ENCODE measurements at places on chromosomes 1 and 21.
A peak's percentile ranks its signal among the peaks of the same experiment; 100 is the strongest.

DNA sequence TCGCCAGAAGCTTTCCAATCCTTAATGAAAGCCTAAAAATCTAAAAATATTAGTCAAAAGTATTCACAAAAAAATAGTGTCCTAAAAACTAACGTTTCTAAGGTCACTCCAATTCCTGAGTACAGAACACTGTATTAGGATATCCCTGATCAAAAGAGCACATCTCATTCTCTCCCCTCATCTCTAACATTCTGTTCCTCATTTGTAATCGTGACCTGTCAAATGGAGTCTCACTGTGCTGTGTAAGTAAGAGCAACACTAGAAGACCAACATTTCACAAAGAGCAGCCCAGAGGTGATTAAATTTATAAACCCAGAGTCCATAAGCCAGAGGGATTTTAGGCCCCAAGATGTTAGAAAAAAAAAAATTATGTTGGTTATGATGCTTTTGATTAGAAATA is 26.3 kb downstream of the RGS2 start:
- no peak for DNase-seq

GRCh38 chr1:109504974-109505373 is 4.6 kb downstream of the AMIGO1 start:
- DNase-seq = no peak

GRCh38 chr1:118254491-118255425 is 69.7 kb upstream of the SPAG17 start:
- no peak for DNase-seq

- no peak for DNase-seq
Measured at GRCh38 chr1:183859831-183860230, 54.9 kb downstream of the RGL1 start.

- no peak for DNase-seq
Measured at GRCh38 chr1:184183919-184184318, 132.4 kb downstream of the TSEN15 start.

DNA sequence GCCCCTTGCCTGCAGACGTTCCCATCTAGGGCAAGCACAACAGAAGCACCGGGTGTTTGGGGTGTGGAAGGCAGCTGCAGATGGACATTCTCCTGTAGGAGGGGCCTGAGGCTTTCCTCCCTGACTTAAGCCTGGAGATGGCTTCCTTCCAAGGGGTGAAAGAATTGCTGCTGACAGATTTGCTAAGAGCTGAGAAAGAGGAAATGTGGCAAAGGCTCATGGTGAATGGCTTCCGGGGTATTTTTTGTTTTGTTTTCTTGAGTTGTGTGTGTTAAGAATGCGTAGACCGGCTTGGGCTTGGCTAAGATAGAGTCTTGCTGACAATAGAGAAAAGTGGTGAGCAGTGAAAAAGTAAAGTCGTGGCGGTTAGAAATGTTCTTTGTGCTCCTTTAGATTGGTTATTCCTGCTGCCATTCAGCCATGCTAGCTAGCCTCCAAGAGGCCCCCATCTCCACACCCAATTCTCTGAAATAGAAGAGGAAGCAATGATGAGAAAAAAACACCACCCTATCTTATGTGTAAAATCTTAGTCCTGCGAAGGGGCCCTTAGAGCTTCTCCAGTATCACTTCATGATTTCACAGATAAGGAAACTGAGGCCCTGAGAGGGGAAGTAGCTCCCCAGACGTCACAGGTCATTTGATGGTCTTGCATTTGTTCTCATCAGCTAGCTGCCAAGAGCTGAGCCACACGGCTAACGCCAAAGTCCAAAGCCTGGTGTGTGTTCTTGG is 36.9 kb downstream of the EIF2D start:
- DNase-seq = peak; percentile 53

GRCh38 chr1:227728059-227728891 is 6.8 kb downstream of the JMJD4 start:
- DNase-seq = peak; percentile 89

GRCh38 chr1:100387657-100388350 is 35.5 kb downstream of the CDC14A start:
- no peak for DNase-seq

GRCh38 chr1:225578251-225578977 is 74.5 kb downstream of the ENAH start:
- no peak for DNase-seq

- DNase-seq = no peak
Measured at GRCh38 chr1:164712131-164713036, 153.4 kb downstream of the PBX1 start.

- DNase-seq = no peak
Measured at GRCh38 chr1:169024800-169025271, 81.7 kb upstream of the ATP1B1 start.

DNA sequence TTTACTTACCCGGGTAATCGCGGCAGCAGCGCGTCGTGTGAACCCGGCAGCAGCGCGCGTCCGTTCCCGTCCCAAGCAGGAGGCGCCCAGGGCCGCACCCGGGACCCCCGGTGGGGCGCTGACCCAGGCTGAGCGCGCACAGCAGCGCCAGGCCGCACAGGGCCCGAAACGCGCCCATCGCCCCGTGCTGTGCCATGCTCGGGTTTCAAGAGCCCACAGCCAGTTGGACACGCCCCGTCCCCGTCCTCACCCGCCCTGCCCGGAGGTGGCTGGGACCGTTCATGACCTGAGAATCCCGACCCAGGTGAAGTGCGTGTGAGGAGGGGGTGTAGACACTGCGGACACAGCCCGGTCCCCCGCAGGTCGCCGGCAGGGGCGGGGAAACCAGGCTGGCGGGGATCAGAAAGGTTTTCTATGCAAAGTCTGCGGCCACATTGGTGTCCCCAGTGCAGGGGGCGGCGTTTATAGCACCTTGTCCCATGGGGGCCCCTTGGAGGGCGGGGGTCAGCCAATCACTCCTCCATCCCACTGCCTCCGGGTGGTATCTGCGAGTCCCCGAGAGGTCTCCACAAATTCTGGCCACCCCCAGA is at the start of gene TNFRSF18:
Gene TNFRSF18 (minus strand): TSS at position 217 of the 590 bp plus-strand sequence. CDS start 21 bp downstream, at position 196.
- peak; percentile 75 for DNase-seq

DNA sequence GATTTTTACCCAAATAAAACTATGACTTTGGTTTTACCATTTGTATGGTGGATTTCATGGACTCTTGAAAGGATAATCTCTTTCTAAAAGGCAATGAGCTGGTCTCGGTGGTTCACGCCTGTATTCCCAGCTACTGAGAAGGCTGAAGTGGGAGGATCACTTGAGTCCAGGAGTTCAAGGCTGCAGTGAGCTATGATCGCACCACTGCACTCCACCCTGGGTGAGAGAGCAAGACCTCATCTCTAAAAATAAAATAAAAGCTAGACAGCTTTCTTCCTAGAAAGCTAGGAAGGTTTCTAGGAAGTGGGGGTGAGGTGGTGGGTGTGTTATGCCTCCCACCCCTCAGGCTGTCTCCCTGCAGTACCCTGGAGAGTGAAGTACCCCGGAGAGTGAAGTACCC is 54.0 kb upstream of the L1TD1 start:
- DNase-seq = no peak

DNA sequence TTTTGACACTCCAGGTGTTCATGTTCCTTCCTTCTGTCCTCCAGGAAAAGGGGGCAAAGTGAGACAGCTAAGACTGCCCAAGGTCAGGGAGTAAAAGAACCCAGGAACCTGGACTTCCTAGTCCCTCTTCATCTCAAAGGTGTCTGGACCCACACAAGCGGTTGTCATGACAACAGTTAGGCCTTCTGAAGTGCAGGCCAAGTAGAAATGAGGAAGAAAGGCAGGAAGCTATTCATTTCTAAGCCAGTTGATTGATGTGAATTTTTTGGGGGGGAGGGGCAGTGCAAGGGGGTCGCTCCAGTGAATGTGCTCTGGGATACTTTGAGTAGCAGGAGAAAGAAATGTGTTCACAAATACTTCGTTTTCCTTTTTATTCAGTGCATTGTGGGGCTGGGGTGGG is 114.3 kb downstream of the NAV1 start:
- DNase-seq = no peak

- DNase-seq = no peak
Measured at GRCh38 chr1:48217856-48218255, 4.7 kb upstream of the SLC5A9 start.

DNA sequence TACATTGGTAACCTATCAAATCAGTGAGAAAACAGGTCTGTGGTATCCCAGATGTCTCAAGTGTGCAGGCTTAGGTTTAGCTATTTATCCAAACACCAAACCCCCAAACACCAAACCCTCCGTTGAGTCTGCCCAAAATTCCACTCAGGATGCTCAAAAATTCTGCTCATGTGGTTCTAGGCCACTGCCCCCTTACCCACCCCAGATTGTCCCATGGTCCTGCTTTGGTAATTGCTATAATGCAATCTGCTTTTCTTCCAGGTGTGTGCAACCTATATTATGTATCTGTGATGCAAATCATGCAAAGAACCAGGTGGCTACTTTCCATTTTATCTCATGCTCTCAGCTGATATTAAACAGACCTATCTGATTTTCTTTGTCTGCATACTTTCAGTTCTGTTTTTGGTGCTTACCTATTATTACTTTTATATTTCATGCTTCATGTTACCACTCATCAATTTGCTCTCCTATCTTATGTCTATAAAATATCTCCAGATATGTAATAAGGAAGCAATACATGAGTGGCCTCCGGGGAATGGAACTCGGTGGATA is 123.7 kb downstream of the TOMM20 start:
- DNase-seq = no peak

- no peak for DNase-seq
Measured at GRCh38 chr1:200437556-200438203, 27.8 kb upstream of the ZNF281 start.

GRCh38 chr1:241600496-241600901 is 39.7 kb downstream of the CHML start:
- no peak for DNase-seq

DNA sequence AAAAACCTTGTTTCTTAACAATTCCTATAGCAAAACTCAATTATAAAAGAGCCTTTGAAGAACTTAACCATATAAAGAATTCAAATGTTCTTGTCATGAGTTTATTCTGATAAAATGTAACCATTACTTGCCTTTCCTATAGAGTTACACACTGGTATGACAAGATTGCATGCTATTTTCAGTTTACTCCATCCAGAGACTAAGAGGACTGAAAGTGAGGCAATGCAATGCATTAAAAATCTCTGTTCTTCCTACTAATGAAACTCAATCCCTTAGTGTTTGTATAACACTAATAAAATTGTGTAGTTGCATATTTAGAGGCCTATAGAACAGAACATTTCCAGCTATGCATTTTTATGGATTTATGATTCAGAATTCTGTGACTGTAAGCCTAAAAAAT is 88.1 kb downstream of the COP1 start:
- DNase-seq = no peak

- DNase-seq = peak; percentile 55
Measured at GRCh38 chr1:202806845-202807450, 1.3 kb downstream of the KDM5B start.

- DNase-seq = no peak
Measured at GRCh38 chr1:70768216-70768615, 279.4 kb downstream of the PTGER3 start.

- DNase-seq = no peak
Measured at GRCh38 chr21:33007747-33008146, 18.0 kb upstream of the OLIG2 start.

DNA sequence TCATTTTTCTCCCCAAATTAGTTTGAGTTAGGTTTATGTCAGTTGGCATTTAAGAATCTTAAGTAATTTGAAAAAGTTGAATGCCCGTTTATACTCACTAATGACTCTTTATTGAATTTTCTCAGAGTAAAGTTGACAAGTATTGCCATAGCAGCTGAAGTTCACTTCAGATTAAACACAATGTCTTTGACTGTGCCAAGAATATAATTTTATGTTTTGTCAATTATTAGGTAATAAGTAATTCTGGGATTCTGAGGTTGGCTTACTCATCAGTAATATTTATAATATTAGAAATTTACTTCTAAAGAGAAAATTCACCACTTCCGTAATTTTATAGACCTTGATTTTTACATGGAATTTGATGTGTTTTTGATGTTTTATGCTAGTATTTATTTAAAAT is 369.3 kb upstream of the TMPRSS15 start:
- DNase-seq = no peak

- DNase-seq = no peak
Measured at GRCh38 chr1:94067196-94067595, 53.8 kb downstream of the ABCA4 start.

DNA sequence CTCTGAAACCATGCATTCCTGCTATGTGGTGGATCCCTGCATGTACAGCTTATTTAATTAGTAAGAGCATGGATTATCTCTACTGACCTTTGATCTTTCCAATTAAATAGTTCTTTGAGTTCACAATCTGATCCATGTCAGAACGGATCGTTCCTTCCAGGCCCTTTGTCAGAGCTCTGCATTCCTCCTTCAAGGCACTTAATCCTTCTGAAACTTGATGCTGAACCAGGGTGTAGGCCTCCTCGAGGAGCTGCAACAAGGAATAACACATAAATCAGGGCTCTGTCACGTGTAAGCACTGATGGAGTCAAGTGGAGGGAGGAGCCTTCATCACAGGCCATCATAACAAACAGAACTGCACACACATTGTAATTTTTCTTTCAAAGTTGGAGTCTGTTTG is 68.4 kb upstream of the EDEM3 start:
- DNase-seq = no peak

- DNase-seq = no peak
Measured at GRCh38 chr1:243264717-243265116, 8.9 kb downstream of the SDCCAG8 start.

GRCh38 chr1:243508303-243508713 is 252.5 kb downstream of the SDCCAG8 start:
- peak; percentile 41 for DNase-seq

DNA sequence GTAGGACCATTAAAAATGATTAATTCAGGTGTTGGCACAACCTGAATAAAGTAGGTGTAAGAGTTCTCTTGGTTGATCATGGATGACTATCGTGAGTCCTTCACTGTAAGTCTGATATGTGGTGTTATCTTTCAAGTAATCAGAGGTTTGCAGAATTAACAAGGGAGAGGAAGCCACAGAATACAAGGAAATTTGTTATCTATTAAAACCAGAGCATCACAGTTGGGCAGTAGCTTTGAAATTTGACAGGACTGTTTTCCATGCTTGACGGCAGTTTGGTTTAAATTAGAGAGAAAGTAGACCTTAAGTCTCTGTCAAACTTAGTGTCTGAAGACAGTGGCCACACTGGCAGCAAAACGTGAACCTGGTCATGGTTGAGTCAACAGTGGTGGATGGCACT is 139.5 kb upstream of the KCNK2 start:
- DNase-seq = no peak
